NCI-H1105 treated with DMSO at 0.1 percent for 48 hours (cell line): ENCODE measurements at places on chromosomes 12 and 14.
A peak's percentile ranks its signal among the peaks of the same experiment; 100 is the strongest.

GRCh38 chr12:102659200-102659911 lies 179.0 kb upstream of the IGF1 start:
- DNase-seq = no peak

- DNase-seq = no peak
Measured at GRCh38 chr12:103273645-103274044, 222.1 kb downstream of the C12orf42 start.

DNA sequence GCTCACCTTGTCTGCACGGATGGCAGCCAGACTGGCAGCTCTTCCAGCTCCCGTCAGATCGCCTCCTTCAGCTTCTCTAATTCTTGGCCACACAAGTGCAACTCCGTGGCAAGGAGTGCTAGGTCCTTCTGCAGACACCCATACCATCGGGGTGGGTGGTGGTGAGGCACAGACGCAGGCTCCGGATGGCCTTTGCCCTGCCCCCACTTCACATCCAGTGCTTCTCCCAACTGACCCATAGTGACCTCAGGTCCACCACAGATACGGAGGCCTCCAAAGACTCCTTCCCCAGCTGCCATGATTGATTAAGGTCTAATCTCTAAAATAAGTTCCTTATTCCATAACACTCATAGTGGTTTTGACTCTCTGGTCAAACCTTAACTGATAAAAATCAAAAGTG lies 19.9 kb upstream of the CD27 start:
- DNase-seq = no peak

GRCh38 chr14:99395909-99396530 lies 84.6 kb downstream of the SETD3 start:
- DNase-seq = peak; percentile 94

- no peak for DNase-seq
Measured at GRCh38 chr12:74849801-74850200, 312.2 kb downstream of the ATXN7L3B start.

DNA sequence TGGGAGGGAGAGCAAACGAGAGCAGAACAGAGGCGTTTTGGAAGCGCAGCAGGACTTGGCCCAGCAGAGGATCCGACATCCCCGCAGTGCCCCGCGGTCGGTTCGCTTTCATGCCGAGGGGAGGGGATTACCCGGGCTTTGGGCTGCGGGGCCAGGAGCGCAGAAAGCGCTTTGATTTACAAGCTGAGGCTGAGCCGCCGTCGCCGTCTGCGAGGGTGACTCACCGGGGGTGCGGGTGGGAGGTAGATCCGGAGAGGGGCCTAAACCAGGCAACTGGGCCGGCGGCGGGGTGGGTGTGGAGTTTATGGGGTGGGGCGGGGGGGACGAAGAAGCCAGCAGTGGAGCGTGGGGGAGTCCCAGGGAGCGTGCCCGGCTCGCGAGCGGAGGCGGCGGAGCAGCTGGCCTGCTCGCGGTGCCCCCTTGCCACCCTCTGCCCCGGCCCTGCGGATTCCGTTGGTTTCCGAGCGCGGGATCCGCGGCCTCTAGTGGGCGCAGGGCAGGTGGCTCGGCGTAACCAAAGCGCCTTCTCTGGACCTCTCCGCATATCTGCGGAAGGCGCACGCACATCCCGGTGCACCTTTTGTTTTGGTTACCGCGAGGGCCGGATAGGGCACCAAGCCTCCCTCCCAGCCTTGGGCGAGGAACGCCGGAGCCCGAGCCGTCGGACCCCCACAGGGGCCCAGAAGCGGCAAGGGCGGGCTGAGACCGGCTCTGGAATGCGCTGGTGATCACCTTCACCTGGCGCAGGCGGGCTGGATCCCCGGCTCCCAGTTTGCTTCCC lies 2.6 kb downstream of the SIX4 start:
- DNase-seq = peak; percentile 48

- DNase-seq = no peak
Measured at GRCh38 chr14:65880507-65880906, 468.0 kb downstream of the FUT8 start.

DNA sequence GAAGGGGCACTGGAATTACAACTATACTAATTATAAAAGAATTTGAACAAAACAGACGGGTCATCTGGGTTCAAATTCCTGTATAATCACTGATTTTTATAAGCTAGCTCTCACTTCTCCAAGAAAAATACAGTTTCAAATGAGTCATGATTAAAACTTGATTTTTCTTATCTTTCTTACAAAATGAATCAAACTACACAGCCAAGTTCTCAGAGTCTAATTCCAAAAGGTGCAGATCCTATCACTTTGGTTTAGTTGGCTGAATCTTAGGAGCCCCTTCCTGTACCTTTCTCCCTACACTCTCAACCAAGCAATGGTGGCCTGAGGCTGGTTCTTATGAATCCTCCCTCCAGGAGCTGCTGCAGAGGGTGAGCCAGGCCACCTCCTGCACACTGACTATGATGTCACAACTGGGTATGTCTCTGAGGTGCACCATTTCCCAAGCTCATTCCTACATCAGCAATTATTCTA lies 43.8 kb upstream of the BMP4 start:
- no peak for DNase-seq

- no peak for DNase-seq
Measured at GRCh38 chr14:102508410-102508773, 1.2 kb downstream of the ANKRD9 start.

DNA sequence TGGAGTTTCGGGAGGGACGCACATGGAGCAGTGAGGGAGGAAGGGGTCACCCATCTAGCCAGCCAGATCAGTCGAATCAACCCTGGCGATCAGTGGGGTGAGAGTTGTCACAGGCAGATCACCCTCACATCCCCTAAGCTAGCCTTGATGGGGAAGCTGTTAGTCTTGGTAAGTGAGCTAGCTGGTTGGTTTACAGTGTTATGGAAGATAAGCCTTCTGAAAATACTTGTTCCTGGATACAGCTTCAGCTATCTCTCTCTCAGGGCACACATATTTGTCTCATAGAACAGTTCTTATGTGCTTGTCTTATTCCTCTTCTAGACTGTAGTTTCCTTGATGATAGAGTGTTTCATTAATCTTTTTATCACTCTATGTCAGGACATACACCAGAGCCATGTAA lies 26.2 kb upstream of the MANSC4 start:
- DNase-seq = no peak

- no peak for DNase-seq
Measured at GRCh38 chr12:21831791-21832344, 57.4 kb upstream of the KCNJ8 start.

GRCh38 chr12:94587266-94588241 lies 62.8 kb downstream of the TMCC3 start:
- DNase-seq = no peak

GRCh38 chr12:28209782-28210181 lies 19.5 kb downstream of the CCDC91 start:
- DNase-seq = no peak

DNA sequence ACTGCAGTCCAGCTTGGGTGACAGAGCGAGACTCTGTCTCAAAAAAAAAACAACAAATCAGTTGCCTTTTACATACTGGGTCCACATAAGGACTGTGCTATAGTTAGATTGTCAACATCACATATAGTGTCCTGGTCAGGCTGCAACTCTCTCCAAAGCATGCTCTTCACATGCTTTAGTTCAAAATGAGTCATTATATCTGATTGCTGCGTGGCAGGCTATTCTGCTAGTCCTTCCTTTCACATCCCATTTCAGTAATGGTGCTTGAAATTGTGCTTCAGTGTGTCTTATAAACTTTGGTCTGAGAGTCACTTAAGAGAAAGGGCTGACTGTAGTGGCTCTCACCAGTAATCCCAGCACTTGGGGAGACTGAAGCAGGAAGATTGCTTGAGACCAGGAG lies 6.9 kb downstream of the LETMD1 start:
- no peak for DNase-seq

GRCh38 chr14:71371711-71372396 lies 464.6 kb downstream of the PCNX1 start:
- no peak for DNase-seq

DNA sequence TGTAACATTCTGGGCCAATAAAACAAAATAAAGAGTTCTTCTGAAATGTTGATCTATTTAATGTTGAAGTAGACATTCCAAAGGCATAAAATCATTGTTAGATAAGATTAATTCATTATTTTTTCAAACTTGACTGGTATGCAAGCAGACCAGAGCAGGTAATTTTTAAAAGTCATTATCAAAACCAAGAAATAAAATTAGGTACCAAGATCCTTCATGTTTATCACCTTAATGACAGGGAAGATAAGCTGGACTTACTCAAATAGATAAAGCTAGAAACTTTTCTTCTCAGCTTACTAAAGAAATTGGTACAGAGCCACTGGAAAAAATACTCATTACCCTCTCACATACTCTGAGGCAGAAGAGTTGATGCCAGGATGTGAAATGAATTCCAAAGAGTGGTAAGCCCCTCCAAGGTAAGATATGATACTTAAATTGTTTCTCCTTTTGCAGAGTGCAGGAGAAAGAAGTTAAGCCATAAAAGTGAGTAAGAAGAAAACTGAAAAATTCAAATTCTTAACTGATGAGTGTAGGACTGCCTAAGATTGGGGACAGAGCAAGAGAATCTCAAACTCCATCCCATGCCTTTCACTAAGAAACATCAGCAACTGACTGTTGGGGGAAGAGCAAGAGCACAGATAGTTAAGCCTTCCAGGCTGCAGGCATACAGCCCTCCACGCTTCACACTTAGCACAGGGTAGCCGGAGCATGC lies 111.9 kb downstream of the SLC41A2 start:
- DNase-seq = no peak

DNA sequence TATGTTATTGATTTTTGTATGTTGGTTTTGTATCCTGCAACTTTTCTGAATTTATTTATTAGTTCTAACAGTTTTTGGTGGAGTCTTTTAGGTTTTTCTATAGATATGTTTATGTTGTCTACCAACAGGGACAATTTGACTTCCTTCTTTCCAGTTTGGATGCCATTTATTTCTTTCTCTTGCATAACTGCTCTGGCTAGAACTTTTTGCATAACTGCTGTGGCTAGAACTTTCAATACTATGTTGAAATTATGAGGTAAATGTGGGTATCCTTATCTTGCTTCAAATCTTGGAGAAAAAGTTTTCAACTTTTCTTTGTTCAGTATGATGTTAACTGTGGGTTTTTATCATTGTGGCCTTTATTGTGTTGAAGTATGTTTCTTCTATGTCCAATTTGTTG lies 39.9 kb upstream of the PLBD1 start:
- DNase-seq = no peak

GRCh38 chr12:46770501-46771183 lies 55.2 kb downstream of the SLC38A4 start:
- no peak for DNase-seq

DNA sequence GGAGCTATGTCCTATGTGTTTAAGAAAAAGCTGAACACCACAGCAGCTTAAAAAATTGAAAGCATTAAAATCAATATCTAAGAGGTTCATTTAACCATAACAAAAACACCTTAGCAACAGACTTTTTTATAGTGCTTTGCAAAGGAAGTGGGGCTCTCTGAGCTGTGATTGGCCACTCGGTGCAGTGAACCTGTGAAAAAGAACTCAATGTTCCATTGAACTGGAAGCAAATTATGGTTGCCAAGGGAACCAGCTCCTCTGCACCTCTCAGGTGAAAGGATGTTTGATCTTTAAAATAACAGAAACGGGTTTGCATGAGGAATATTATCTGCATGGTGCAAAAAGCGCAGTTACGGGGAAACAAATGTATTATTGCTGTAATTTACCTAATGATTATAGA lies 149.4 kb downstream of the SNAPC1 start:
- peak; percentile 10 for DNase-seq

DNA sequence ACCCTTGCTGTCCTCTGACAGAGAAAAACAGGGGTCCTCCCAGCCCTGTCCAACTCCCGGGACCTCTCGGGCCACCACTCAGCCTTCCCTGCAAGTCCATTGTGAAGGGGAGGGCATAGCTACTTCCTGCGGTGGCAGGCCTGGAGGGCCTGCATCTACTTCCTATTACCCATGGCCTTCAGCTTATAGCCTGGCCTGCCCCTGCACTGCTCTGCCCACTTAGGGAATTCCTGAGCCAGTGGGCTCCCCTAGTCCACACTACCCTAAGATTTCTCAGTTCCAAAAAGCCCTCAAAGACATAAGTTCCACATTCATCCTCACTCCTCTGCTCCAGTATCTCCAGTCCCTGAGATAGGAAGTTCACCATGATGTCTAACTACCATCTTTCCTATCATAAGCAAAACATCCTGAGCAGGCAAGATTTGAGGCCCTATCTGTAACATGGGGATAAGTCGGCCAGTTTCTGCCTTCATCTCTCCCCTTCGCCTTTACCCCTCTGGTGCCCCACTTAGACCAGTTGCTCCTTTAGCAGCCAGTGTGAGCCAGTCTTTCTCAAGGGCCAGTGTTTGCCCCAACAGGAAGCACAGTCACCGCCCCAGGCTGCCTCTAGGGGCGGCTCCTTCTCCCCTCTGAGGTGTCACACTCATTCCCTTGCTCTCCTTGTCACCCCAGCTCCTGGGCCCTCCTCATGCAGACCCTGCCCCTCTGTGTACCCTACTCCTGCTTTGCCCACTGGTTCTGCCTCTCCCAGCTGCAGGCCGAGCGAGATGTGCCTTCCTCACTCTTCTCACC lies 10.9 kb downstream of the HDAC7 start:
- DNase-seq = no peak

GRCh38 chr14:22518073-22518472 lies 71.0 kb downstream of the DAD1 start:
- DNase-seq = no peak

GRCh38 chr12:30072824-30073223 lies 289.1 kb upstream of the TMTC1 start:
- DNase-seq = no peak

DNA sequence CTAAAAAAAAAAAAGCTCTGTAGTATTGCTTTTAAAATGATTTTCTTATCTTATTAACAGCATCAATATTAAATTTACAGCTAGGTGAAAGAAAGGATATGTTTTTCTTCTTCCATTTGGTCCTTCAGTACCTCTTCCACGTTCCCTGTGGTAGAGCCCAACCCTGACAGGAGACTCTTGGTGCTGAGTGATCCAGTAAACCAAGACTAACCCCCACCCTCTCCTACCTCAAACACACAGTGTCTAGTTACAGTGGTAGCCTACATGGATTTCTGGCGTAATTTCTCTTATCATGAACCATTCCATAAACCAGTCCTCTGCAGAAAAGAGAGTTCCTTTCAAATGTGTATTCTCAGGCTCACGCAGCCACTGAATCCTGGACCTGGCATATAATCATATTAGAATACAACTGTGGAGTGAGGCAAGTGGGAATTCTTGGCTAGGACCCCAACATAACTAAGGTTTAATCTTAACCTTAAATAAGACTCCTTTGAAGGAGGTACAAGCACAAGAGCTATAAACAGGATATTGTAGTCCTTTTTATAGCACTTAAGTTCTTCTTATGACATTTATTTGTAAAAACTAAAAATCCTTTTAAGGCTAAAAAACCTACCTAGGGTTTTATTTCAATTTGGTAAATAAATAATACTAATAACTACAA lies 27.1 kb downstream of the TXNRD1 start:
- no peak for DNase-seq

DNA sequence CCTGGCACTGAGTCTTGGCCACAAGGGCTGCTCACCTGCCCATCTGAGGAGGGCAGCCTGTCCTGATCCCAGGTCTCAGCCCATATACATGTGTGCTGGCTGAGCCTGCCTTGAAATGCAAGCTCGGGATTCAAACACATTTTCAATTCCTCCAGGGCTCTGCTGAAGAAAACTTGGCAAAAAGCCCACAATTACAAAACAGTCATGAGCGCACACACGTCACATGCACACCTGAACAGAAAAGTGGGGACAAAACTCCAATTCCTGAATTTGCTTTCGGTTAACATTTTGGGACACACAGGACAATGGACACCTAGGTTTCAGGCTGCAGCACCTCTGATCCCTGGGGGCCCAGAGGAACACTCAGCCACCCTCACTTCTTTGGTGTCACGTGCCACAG lies 113.9 kb downstream of the RBM19 start:
- DNase-seq = peak; percentile 68

GRCh38 chr12:131445795-131446194 lies 265.1 kb upstream of the SFSWAP start:
- no peak for DNase-seq

GRCh38 chr12:76644950-76645349 lies 85.4 kb upstream of the OSBPL8 start:
- no peak for DNase-seq
